ENCODE measurements at places on chromosomes 13 and 19.

- no peak for DNase-seq
These were observed 14.0 kb downstream of the NKPD1 start for GRCh38 chr19:45146741-45147205.

DNA sequence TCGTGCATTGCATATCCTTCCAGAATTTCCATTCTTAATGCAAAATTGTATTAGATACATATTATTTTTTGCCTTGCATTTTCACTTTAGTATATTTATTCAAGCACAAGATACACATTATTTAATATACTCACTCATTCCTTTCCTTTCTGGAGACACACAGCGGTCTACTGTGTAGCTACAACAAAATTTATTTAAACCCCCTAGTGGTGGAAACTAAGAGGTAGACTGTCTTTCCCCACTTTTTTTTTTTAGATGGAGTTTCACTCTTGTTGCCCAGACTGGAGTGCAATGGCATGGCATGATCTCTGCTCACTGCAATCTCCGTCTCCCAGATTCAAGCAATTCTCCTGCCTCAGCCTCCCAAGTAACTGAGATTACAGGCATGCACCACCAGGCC is 2040.3 kb upstream of the PCDH20 start:
- no peak for DNase-seq

- no peak for DNase-seq
These were observed 7.7 kb downstream of the YIPF2 start for GRCh38 chr19:10920781-10921180.

- DNase-seq = peak; percentile 71
These were observed 1.6 kb downstream of the RNASEH2B start for GRCh38 chr13:50911081-50911631.

- DNase-seq = no peak
These were observed 309.1 kb downstream of the KLF12 start for GRCh38 chr13:73825143-73825542.

- no peak for DNase-seq
These were observed 2.5 kb downstream of the SSC5D start for GRCh38 chr19:55490478-55491432.

DNA sequence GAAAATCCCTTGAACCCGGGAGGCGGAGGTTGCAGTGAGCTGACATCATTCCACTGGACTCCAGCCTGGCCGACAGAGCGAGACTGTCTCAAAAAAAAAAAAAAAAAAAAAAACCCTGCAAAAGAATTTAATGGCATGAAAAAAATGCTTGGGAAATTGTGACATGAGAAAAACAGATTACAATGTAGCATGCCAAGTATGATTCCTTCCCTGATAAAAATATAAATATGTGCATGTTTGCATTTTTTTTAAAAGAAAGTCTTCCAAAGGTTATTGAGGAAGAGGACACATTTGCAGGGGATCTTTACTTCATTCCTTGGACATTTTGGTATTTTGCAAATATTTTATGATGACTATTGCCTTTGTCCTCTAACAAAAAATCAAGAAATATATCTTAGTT is 14.5 kb upstream of the ZBTB32 start:
- DNase-seq = no peak

DNA sequence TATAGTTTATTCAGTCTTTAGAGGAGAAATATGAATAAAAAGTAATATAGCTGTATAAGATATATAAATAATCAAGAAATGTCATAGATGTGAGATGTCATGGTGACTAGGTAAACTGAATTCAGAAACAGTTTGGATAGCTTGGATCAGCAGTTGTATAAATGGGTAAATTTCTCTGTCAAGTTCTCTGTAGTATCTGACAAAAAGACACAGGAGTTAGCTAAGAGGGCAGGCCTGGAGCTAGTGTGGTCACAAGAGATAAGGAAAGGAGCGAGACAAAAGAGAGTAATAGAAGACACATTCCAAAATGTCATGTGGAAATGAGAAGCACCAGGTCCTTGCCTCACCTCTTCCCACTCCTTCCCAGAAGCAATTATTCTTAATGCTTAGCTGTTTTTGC is 349.0 kb downstream of the LMO7 start:
- DNase-seq = no peak

All from activated CD4-positive, alpha-beta T cell treated with anti-CD3 and anti-CD28 coated beads, Interleukin-2, amount 10 ng/mL, durations not matched to agents 24 days and 14 days (primary cell).